ENCODE measurements at places on chromosomes 3 and 15.

GRCh38 chr3:189883113-189883753 is 237.5 kb downstream of the P3H2 start:
- DNase-seq = no peak

- no peak for DNase-seq
Observed at GRCh38 chr15:70470556-70471191, 292.7 kb downstream of the UACA start.

DNA sequence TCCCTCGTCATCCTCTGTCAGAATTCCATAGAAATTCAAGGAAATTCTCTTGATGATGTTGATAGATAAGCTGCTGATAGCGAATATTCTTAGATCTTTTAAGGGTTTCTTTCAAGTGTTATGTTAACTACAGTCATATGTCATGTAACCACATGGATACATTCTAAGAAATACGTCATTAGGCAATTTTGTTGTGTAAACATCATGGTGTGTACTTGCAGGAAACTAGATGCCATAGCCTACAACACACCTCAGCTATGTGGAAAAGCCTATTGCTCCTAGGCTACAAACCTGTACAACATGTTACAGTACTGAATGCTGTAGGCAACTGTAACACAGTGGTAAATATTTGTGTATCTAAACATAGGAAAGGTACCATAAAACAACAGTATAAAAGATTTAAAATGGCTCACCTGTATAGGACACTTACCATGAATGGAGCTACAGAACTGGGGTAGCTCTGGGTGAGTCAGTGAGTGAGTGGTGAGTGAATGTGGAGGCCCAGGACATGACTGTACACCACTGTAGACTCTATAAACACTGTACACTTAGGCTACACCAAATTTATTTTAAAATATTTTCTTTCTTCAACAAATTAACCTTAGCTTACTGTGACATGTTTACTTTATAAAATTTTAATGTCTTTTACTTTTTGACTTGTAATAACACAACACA is 34.6 kb downstream of the GLDN start:
- no peak for DNase-seq

- DNase-seq = no peak
Observed at GRCh38 chr15:78616506-78616905, 4.3 kb downstream of the CHRNA3 start.

DNA sequence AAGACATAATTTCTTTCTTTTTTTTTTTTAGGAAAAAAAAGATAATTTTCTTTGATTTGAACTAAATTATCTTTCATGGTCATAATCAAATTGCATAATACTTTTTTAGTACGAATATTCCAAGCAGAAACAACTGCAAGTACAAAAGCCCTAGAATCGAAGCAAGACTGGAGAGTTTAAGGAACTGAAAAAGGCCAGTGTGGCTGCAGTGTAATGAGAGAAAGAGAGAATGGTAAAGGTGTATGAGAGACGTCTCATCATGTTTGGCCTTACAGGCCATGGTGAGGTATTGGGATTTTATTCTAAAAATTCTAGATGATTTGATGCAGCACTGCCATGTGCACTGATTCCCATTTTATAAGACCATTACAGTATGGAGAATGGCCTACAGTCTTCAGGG is 180.9 kb downstream of the SUCNR1 start:
- DNase-seq = no peak

GRCh38 chr3:146019508-146019907 is 141.5 kb downstream of the PLOD2 start:
- DNase-seq = no peak

GRCh38 chr15:64824929-64825430 is 467 bp downstream of the PIF1 start:
- DNase-seq = no peak

DNA sequence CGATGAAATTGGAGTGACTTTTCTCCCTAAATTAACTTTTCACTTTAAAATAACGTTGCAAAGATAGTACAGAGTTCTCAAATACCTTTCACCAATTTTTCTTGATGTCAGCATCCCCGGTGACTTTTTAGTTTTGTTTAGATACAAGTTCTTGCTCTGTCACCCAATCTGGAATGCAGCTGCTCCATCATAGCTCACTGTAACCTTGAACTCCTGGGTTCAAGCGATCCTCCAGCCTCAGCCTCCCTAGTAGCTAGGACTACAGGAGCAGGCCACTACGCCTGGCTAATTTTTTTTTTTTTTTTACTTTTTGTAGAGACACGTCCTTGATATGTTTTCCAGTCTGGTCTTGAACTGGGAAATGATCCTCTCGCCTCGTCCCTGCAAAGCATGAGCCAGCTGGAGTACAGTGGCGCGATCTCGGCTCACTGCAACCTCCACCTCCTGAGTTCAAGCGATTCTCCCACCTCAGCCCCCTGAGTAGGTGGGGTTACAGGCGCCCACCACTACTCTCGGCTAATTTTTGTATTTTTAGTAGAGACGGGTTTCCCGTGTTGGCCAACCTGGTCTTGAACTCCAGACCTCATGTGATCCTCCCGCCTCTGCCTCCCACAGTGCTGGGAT is 747 bp downstream of the NSUN3 start:
- no peak for DNase-seq

DNA sequence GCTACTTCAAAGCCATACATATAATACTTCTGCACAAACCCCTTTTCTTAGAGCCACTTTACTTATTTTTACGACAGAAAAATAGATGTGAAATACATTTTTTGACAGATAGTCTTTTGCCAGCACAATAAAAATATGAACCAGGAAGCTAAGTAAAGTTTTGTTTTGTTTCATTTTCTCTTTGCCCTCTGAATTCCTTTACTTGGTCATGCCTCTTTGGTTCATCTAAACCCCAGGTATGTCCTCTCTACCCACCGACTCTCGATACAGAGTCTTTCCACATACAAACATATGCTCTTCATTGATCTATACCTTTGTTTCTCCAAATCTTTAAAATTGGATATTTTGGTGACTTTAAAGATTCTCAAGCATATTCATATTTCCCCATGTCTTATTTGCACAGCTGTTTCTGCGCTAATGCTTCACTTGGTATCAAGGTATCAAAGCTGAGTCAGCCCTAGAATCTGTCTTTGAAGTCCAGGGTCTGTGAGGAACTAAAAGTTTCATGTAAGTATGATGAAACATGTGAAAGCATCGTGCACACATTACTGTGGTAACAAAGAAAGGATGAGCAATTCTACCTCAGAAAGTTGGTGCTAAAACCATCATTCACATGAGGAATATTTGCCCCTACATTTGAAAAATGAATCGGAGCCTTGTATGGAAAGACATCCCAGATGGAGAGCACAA is 845.4 kb downstream of the NAALADL2 start:
- DNase-seq = no peak

DNA sequence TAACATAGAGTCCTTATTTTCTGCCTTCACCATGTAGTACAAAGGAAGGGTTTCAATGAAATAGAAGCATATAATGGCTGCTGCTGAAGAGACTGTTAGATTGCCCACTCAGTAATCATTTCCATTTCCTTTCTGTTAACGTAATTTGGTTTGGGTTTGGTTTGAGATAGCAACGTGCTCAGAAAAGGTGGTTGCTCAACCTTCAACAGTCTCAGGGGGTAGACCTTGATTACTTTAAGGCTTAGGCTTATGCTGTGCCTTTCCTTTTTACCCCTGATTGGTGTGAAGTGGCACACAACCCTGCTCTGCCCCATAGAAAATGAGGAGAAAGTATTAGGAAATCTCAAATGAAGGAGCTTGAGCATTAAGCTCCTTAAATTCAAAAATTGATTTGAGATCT is 163.7 kb upstream of the TP63 start:
- peak; percentile 100 for DNase-seq

GRCh38 chr3:146163584-146163983 is 2.6 kb upstream of the PLOD2 start:
- DNase-seq = no peak

- DNase-seq = no peak
Observed at GRCh38 chr15:73873456-73873855, at the start of gene TBC1D21. Gene TBC1D21, plus strand, starts transcription at chr15:73873564. Its CDS starts 146 bp downstream, at chr15:73873710.

DNA sequence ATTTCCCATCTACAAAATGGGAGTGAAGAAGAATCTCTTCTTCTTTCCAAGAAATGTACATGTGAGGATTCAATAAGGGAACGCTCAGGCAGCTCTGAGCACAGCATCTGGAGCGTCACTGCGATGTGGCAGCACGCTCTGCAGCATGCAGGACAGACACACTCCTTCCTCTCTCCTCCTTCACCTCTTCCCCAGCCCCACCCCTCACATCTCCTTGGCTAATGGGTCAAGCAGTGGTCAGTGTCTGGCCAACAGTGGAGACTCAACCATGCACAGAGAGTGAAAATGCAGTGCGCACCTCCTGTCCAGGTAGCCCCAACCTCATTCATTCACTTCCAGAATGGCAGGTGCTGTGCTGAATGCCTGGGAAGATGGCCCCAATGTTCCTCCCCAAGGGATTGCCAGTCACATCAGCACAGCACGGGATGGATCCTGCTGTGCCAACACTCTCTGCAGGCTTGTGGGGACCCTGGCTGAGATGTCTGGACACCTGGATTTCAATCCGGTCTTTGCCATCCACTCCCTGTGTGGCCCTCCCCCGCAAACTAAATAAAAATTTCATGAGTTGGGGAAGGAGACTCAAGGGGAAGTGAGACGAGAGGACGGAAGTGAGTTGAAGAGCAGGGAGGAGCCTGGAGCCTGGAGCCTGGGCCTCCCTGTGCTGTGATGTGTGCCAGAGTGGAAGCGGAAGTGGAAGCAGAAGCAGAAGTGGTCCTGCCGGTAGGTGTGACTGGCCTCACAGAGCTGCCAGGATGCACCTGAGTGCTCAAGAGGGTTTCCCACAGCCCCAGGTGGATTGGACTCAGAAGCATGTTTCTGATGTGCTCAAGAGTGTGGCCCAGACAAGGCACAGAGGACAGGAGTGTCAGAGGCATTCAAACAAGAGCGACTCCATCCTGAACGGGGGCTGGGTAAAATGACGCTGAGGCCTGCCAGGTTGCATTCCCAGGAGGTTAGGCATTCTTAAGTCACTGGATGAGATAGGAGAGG is 163.9 kb downstream of the SMAD6 start:
- no peak for DNase-seq

- no peak for DNase-seq
Observed at GRCh38 chr15:74632601-74633000, 17.0 kb downstream of the CLK3 start.

GRCh38 chr15:81239190-81239589 is 42.5 kb downstream of the IL16 start:
- no peak for DNase-seq

- no peak for DNase-seq
Observed at GRCh38 chr3:64053581-64053980, 30.3 kb upstream of the PSMD6 start.

- peak; percentile 18 for DNase-seq
Observed at GRCh38 chr3:108552267-108553159, 36.7 kb downstream of the CIP2A start.

DNA sequence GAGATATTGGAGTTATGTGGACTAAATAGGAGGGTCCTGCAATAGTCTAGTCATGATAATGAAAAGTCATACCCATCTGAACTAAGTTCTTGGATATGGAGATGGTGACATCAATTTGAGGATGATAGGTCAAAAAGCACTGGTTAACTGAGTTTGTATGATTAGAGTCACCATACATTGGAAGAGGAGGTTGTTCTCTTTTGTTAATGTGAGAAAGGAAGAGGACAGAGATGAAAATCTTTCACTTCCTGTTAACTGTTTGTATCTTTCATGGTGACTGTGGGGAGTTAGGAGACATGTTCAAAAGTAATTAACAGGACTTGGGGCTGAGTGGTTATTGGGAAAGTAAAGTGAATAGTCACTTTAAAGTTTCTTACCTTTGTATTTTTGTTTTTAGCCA is 11.1 kb downstream of the TMEM62 start:
- DNase-seq = no peak

DNA sequence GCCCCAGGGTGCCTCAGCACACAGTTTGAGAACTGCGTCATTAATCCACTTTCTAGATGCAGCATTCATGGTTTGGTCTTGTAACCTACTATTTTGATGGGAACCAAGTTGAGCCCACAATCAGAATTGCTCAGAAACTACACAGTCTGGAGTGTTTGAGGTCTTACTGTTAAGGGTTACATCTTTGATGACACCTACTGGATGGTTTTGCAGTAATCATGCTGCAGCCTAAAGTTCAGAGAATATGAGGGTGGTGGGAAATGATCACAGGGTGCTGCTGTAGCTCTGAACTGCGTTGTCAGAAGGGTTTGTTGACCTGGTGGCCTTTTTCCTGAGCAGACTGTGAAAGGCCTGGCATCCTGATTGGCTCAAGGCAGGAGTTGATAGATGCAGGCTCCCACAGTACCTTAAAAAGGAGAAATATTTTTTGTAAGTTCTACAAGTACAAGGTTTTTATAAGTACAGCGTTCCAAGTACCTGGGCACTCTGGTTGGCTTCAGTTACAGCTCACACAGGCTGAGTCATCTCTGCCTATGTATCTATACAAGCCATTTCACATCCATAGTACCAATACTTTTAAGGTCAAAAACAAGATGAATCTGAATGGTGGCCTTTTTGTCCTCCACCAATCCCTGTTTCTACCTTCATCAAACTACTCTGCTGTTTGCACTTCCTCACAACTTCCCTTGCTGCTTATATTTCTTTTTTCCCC is 60.5 kb upstream of the ACKR4 start:
- DNase-seq = no peak

GRCh38 chr3:36688815-36689214 is 75.5 kb downstream of the DCLK3 start:
- no peak for DNase-seq

DNA sequence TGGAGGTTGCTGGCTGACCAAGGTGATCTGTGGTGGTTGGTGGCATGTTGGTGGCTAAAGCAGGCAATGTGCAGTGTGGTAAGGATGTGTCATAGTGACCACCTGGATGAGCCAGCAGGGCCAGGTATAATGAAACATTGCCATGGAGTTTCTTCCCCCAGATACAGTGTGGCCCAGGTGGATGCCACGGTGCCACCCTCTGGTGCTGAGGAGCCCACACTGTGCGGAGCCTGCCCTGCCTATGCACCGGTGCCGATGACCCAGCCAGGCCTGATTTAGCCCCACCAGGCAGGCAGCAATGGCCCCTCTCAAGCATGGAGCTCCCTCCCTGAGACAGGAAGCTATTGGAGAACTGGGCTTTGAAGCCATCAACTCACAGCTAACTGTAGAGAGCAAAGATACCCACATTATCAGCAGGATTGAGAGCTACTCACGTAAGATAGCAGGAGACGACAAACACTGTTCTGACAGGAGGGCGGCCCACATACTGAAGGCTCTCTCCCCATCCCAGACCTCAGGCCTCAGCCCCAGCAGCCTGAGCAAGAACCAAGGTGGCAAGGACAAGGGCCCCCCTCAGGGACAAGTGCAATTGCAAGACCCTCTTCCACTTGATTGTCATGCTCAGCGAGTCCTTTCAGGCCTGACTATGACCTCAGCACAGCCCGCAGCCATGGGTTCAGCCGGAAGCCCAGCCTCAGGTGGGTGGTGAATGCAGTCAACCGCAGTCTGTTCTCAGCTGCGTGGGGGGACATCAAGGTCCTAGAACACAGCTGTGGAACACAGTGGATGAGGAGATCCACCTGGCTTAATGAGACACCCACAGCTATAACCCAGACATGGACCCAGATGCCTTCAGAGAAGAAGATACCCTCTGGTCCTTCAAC is 82.8 kb upstream of the CDV3 start:
- no peak for DNase-seq
